ENCODE measurements at places on chromosomes 2 and 18. TPM values are rescaled to one million over a fixed set of nuclear protein-coding genes. Genes with fewer than 3 reads are reported as not detected.

Gene MAP2
- total RNA-seq: not detected

Gene C2orf76
- total RNA-seq: 11.5 TPM

Gene IL1RL1
- total RNA-seq: 0.09 TPM

Gene ANKRD30B
- total RNA-seq: not detected

- DNase-seq: peak; percentile 66
Measured at GRCh38 chr2:232230560-232230959, 148.0 kb upstream of the ALPP start.

DNA sequence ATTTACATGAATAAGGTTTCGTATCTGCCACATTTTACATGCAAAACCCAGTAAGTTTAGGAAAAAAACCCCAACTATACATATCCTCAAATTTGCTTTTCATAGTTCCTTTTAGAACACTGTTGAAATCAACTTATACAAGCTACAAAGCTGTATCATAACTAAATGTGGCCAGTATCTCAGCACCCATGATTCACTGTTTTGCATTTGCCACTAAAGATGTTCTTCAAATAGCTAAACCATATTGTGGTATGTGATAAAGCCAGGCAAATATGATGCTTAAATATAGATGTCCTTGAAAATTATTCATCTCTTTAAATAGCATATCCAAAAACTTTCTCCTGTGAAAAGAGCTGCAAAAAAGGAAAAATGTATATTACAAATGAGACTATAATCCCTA is 29.9 kb downstream of the ROCK2 start:
- no peak for DNase-seq

GRCh38 chr2:80887841-80888378 is 583.4 kb upstream of the LRRTM1 start:
- no peak for DNase-seq

DNA sequence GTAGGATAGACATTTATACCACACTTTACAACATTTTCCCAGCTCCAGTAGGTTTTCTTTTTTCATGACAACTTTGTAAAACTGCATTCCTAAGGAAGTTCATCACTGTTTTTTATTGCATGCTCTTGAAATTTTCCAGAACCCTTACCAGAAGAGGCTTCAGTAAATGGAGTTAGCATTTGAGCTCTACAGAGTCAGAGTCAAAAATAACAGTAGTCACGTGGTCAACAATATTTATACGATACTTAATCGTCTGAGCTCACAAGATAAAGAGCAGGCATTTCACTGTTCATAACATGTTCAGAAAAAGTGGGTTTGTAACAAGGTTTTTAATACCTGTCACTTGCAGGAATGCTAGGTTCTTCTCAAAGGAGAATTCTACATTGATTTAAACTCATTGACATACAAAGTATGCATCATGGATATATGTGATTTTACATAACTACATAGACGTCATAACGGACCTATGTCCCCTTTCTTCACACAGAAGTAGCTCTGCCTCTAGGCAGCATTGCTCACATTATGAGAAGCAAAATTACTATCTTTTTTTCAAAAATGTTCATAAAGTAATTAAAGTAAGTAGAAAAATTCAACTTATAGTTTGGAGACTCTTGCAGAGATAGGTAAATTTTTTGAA is 187.0 kb upstream of the COL3A1 start:
- no peak for DNase-seq

DNA sequence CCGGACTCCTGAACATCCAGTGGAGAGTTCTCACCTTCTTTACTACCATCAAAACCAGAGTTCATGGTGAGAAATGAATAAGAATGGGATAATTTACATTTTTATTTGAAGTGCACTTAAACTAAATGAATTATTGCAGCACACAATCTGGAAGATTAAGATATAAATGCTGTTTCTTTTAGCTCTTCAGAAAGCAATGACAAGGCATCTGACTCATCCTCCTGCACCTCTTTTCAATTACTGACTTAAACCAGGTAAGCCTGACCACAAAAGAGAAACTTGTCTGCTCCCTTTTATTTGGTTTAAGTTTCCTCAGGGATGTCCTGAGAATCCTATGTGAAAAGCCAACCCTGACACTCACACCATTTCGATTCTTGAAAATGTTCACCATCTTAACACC is 720 bp upstream of the DSC2 start:
- no peak for DNase-seq

DNA sequence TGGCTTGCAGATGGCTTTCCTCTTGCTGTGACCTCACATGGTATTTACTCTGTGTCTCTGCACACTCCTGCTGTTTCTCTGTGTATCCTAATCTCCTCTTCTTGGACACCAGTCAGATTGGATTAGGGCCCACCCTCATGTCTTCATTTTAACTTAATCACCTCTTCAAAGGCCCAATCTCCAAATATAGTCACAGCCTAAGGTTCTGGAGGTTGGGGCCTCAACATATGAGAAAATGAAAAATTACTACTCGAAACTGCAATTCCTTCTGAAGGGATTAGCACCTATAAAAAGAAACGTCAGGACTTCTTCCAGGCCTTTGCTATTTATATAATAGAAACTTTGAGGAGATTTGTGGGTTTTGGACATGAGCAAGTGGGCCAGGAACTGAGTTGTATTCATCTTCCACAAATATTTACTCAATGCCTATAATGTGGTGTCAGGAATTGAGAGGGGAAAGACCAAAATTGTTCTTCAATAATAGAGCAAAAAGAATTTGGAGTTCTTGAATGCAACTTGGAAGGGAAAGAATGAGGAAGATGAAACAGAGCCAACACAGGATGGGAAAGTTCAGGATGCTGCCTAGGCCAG is 270.0 kb upstream of the FN1 start:
- DNase-seq: no peak

DNA sequence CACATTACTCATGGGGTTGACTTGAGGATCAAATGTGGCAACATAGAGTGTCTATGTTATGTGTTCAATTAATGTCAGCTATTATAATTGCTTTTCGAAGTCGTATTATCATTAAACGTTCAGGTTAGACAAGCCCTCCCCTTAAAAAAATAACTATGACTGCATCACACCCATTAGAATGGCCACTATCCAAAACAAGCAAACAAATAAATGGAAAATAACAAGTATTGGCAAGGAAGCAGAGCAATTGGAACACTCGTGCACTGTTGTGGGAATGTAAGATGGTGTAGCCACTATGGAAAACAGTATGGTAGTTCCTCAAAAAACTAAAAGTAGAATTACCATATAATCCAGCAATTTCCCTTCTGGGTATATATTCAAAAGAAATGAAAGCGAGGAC is 10.0 kb upstream of the CTIF start:
- no peak for DNase-seq

DNA sequence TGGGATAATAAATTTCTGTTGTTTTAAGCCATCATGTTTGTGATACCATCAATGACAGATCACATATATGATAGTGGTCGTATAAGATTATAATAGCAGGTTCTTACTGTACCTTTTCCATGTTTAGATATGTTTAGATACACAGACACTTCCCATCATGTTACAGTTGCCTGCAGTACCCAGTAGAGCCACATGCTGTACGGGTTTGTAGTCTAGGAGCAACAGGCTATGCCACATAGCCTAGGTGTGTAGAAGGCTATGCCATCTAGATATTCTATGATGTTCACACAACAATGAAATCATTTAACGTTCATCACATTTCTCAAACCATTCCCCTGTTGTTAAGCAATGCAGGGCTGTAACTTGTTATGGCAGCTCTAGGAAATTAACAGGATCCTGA is 132.9 kb upstream of the SH3BP4 start:
- no peak for DNase-seq

DNA sequence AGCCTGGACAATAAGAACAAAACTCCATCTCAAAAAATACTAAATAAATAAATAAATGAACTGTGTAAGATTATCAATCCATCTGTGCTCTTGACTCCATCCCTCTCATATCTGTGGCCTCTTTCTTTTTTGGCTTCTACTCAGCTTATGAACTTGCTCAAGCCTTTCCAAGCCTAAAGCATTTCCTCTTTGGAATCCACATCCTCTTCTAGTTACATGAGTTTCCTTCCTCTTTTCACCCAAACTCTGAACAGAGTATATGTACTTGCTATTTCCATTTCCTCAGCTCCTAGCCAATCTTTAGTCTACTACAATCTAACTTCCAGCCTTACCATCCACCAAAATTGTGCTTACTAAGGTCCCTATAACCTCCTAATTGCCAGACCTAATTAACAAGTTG is 2.5 kb upstream of the DNAJC10 start:
- no peak for DNase-seq

DNA sequence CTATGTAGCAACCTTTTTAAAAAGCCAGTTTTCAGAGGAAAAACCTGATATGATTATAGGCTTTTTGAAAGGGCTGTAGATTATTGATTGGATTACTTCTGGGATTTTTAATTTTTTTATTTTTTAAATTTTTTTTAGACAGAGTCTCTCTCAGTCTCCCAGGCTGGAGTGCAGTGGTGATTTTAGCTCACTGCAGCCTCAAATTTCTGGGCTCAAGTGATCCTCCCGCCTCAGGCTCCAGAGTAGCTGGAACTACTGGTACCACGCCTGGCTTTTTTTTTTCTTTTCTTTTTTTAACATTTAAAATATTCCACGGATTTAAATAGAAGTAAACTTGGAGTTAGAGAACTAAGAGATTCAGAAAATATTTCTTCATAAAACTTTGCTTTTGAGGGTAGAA is 1.2 kb downstream of the MRPL19 start:
- DNase-seq: peak; percentile 6

DNA sequence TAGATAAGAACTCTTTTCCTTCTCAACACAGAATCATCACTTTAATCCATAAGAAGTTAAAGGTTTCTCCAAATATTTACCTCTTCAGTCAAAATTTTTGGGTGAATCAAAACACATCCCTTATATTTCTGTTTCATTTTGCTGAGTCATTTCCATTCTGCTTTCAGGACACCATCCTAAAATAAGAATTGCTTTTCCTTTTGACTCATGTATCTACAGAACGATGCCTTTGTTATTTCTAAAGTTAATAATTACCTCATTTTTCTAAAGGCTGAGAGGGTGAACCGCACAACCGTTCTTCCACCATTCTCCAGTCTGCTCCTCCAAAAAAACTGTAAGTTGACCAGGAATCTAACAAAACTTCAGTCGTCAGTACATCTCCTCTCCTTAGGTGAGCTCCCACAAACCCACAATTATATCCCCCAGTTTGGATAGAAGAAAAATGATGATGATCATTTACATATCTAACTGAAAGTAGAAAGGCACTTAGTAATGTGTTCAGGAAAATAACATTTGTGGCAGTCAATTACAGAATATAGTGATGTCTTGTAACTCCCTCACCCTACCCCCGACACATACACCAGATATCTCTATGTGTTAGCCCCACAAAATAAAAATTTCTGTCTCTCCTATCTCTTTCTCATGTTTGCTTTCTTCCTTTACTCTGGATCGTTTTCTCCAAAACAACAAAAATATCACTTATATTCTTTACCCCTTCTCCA is 162.5 kb downstream of the RAD51AP2 start:
- no peak for DNase-seq

Data from activated CD8-positive, alpha-beta T cell treated with anti-CD3 and anti-CD28 coated beads for 36 hours (primary cell).